ENCODE measurements at places on chromosomes 13 and 19. TPM values are rescaled to one million over a fixed set of nuclear protein-coding genes. Genes with fewer than 3 reads are reported as not detected.
A peak's percentile ranks its signal among the peaks of the same experiment; 100 is the strongest.

Gene PLA2G4C
- 17.7 TPM for total RNA-seq

Gene ANGPTL8
- total RNA-seq, result not detected

Gene SAE1
- total RNA-seq, result 389 TPM

DNA sequence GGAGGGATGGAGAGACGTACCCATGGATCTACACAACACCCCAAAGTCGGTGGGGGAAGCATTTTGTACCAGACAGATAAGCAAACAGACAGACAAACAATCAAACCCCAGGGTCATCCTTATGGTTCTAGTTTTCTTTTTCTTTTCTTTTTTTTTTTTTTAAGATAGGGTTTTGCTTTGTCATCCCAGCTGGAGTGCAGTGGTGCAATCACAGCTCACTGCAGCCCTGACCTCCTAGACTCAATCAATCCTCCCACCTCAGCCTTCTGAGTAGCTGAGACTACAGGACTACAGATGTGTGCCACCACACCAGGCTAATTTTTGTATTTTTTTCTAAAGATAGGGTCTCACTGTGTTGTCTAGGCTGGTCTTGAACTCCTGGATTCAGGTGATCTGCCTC, 17.9 kb upstream of the FBL start:
- no peak for DNase-seq

DNA sequence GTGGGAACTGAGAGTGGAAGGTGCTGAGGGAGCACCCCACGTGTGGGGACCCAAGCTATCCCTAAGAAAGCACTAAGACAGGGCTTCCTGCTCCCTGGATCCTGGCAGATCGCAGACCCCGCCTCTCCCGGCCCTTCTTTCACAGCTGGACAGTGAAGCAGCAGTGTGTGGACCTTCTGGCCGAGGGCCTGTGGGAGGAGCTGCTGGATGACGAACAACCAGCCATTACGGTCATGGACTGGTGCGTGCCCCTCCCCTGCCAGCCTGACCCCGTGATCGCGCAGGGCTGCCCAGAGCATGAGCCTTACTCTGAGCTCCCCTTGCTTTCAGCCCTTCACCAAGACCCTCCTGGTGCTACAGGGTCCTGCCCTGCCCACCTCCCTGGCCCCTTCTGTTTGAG, 2.3 kb downstream of the NCCRP1 start:
- DNase-seq, result peak; percentile 87

DNA sequence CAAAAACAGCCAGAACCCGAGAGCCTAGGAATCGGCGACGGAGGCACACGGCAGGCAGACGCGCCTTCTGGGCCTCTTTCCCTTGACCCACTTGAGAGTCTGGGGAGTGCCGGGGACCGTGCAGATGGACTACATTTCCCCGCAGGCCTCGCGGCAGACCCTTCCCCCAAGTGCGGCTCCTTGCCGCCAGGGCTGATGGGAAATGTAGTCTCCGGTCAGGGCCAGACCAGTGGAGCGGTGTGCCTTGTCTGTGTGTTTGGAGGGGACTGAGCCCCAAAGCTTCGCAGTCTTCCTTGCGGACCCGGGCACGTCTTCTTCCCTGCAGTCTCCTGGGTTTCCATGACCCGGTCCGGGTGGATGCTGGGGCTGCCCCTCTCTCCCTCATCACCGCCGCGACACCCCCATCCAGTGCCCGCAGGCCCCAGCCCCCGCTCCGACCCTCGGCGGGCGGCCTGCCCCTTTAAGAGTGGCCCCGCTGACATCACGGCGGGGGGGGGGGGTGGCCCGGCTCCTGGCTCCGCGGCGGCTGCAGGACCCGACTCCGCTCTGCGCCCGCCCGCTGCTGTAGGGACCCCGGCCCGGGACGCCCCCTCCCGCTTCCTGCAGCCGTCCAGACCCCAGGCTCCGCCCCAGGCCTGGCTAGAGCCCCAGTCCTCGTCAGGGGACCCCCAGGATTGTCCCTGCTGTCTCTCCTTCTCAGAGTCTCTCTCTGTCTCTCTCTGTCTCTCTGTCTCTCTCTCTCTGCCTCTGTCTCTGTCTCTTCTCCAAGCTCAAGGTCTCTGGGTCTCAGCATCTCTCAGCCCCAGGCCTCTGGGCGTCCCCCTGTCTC, 758 bp upstream of the CACNG7 start:
- DNase-seq, result peak; percentile 52

- no peak for DNase-seq
Observed at GRCh38 chr13:35210261-35210660, 266.2 kb downstream of the MAB21L1 start.

Gene LYPD4
- not detected for total RNA-seq

DNA sequence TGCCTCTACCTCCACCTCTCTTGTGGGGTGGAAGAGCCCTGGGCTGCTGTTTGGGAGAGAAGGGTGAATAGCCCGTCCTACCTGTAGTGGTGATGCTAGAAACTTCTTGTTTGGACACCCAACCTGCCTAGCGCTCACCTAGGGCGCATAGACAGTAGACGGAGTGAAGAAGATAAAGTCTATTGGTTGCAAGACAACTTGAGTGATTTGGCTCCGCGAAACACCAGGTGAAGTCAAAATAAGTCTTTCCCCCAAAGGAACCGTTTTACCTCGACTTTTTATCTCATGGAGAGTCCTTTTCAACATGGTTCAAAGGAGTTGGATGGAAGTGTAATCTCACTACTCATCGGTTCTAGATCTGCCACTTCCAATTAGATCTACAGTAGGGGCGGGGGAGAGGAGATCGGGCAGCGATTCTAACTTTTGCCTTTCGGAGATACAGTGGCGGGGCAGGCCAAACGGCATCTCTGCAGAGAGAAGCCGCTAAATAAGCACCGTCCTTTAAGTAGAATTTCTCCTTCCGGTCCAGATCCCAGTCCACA, 694 bp upstream of the ZIC5 start:
- DNase-seq, result no peak

DNA sequence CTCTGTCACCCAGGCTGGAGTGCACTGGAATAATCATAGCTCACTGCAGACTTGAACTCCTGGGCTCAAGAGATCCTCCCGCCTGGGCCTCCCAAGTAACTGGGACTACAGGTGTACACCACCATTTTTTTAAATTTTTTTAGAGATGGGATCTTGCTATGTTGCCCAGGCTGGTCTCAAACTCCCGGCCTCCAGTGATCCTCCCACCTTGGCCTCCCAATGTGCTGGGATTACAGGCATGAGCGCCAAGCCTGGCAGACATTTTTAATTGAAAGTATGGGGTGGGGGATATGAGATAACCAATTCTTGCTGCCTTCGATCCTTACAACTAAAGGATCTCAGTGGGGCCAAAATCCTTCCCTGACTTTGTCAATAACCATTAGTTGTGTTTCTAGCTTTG, 91.8 kb downstream of the ZNF557 start:
- DNase-seq, result no peak

Gene PSG1
- not detected for total RNA-seq

Gene NOVA2
- not detected for total RNA-seq

Gene SYCN
- not detected for total RNA-seq

Gene MUC16
- total RNA-seq, result not detected

GRCh38 chr19:47713046-47714021, at the start of gene EHD2:
Gene EHD2 (plus strand): TSS chr19:47713422. CDS start chr19:47716613, 3,191 bp downstream.
- peak; percentile 85 for DNase-seq

Gene ZNF230
- total RNA-seq, result 1.2 TPM

Gene CACNG7
- not detected for total RNA-seq

DNA sequence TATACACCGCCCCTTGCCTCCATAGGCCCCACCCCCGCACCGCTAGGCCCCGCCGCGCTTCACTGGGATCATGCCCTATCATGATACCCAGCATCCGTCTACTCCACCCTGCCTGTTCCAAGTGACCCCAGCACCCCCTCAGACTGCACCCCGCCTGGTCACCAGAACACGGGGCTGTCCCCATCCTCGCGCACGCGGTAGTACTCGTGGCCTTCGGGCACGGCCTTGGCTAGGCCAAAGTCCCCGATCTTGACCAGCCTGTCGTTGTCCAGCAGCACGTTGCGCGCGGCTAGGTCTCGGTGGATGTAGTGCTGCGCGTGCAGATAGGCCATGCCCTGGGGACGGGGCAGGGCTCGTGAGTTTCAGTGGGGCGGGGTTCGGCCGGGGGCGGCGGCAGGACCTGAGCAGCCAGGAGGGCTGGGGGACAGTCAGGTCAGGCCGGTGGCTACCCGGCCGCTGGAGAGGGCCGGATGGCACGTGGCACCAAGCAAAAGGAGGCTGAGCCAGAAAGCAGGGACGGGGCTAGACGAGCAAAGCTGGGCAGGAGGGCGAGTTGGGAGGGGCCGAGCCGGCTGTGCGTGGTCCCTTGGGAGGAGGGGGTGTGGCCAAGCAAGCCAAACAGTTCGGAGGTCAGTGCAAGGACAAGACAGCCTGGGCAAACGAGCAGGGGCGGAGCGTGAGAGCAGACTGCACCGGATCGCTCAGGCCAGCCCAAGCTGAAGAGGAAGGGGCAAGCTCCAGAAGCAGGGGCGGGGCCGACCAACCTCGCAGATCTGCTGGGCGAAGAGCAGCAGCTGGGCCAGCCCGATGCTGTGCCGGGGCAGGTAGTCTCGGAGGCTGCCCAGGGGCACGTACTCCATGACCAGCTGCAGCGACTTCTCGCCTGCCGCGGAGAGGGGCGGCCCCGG, 13.6 kb upstream of the ICAM3 start:
- DNase-seq, result no peak

GRCh38 chr19:4350726-4351125, 7.4 kb downstream of the MPND start:
- DNase-seq, result no peak

DNA sequence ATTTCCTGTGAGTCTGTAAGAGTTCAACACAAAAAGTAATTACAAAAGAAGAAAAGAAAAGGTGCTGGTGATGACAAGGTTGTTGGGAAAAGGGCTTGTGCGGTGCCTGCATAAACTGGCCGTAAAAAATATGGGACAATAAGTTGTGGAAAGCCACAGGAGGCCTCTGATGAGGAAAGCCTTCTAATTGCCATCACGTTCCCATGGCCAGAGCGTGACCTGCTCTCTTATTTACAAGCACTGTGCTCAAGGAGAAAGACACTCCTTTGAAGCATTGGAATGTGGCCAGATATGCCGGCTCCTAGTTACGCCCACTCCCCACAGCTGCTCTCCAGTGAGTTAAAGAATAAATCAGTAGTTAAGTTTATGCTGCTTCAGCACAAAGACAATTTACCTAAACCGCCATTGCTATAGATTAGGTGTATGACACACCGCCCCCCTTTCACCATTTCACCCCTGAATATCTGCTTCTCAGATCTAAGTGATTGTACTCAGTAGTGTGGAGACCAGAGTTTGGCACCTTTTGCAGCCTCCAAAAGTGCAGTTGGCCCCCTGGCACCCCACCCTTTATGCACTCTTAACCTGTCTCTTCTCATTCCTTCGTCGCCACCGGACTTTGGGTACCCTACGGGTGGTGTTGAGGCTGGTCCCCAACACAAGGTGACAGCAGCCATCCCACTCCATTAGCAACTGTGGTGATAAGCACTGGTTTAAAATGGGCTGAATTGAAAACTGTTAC, 8.1 kb upstream of the PGLYRP1 start:
- DNase-seq, result no peak

Gene SBK3
- 0.43 TPM for total RNA-seq

Gene CFAP97D2
- not detected for total RNA-seq

Gene CYP4F2
- not detected for total RNA-seq

GRCh38 chr19:47105874-47106273, 7.7 kb downstream of the ZC3H4 start:
- no peak for DNase-seq

DNA sequence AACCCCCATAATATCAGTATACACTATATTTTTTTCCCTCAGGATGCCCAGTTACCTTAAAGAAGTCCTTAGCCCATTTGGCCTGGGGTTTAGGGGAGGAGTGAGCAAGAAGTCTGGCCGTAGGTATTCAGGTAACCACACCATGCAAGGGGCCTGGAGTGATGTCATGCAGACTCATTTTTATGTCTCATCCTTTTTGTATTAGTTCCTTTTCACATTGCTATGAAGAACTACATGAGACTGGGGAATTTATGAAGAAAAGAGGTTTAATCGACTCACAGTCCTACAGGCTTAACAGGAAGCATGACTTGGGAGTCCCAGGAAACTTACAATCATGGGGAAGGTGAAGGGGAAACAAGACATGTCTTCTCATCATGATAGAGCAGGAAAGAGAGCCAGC, 12.2 kb downstream of the TPP2 start:
- no peak for DNase-seq

Gene PDE4A
- total RNA-seq, result 5.5 TPM

- DNase-seq, result no peak
Observed at GRCh38 chr19:16541526-16542044, 652 bp downstream of the CHERP start.

DNA sequence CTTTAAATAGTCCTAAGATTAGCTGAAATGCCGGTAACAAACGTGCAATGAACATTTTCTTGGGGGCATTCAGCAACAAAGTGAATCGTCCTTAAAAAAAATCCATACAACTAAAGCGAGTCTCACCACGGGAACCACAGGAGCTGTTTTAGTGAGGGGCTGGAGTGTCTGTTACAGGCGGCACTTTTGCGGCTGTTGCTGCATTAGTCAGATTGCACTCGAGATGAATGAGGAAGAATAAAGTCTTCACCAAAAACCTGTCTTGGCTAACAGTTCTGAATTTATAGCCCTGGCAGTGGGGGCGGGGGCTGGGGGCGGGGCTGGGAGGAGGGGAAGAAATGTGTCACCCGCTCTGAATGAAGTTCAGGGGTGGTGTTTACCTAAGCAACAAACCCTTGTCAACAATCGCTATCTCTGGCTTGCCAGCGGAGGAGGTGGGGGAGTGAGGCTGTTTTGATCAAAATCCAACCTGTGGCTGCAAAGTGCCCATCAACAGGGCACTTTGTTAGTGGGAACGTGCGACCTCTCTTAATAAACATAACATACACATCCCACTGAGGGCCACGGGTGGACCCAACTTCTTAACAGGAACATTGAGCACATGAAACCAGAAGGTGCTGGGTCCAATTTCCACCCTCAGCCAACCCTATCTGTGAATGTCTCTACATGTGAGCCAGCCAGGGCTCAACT, 44.5 kb downstream of the RFX2 start:
- no peak for DNase-seq

- DNase-seq, result no peak
Observed at GRCh38 chr13:106681536-106681935, 113.6 kb upstream of the ARGLU1 start.

DNA sequence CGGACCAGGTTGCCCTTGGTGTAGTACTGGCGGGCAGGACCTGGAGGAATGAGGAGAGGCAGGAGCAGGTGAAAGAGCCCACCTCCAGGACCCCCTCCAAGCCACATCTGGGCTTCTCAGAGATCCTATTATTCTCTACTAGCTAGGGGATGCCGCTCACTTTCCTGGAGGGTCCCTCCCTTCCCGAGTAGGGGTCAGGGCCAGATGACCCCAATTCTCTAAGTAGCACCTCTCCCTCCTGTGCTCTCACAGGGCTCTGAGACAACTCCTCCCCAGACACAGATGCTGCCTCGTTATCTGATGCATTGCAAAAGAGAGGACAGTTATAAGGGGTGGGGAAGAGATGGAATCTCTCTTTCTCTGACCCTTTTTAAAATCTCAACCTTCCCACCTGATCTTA, 22.9 kb downstream of the GP6 start:
- no peak for DNase-seq

Gene C1QTNF9B
- not detected for total RNA-seq

Gene ZNF726
- total RNA-seq, result 4.4 TPM

DNA sequence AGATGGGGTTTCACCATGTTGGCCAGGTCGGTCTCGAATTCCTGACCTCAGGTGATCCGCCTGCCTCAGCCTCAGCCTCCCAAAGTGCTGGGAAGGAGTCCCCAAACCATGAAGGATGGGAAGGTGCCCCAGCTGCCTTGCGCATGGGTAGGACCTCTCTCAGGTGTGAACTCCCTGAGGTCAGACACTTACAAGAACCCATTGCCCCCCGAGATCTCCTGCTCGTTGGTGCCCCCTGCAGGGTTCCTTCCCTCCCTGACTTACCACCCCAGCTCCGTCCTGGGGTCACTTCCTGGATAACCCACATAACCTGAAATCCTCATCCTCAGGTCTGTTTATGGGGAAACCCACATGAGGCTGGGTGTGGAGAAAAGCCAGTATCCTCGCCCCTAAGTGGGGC, 41.7 kb downstream of the UNC13A start:
- no peak for DNase-seq

Gene HCST
- not detected for total RNA-seq

Data from MG63 (cell line).